Activated CD4-positive, alpha-beta memory T cell treated with anti-CD3 and anti-CD28 coated beads for 36 hours (primary cell): ENCODE measurements at places on chromosomes 6 and 20. TPM values are rescaled to one million over a fixed set of nuclear protein-coding genes. Genes with fewer than 3 reads are reported as not detected.
A peak's percentile ranks its signal among the peaks of the same experiment; 100 is the strongest.

GRCh38 chr6:131643855-131644460, 6.9 kb downstream of the ENPP3 start:
- H3K27ac ChIP-seq: no peak overlapping the region
- DNase-seq: no peak
- no peak overlapping the region for H3K4me3 ChIP-seq
- H3K36me3 ChIP-seq: no peaks in the 10 kb centered on the region
- H3K4me1 ChIP-seq: peaks cover 1% of the 10 kb centered on the region

DNA sequence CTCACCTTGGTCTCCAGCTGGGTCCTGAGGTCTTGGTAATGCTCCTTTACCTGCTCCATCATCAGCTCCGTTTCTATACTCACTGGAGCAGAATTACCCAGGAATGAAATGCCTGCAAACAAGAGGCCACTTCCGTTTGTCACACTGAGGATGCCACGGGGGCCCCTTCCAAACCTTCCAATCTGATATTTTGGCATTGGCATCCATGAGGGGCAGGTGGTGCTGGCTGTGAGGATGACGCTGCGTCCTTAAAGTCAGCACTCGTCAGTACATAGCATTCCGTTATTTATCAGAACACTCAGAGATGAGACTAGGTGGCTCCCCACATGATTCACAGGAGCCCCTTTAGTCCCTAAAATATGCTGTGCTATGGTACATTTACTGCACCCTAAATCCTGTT, 72.7 kb downstream of the GINS1 start:
- no peak overlapping the region for H3K27ac ChIP-seq
- DNase-seq: no peak
- no peaks in the 10 kb centered on the region for H3K36me3 ChIP-seq
- H3K27me3 ChIP-seq: no peaks in the 10 kb centered on the region

RIPOR2 gene
- total RNA-seq: 68.7 TPM

DNA sequence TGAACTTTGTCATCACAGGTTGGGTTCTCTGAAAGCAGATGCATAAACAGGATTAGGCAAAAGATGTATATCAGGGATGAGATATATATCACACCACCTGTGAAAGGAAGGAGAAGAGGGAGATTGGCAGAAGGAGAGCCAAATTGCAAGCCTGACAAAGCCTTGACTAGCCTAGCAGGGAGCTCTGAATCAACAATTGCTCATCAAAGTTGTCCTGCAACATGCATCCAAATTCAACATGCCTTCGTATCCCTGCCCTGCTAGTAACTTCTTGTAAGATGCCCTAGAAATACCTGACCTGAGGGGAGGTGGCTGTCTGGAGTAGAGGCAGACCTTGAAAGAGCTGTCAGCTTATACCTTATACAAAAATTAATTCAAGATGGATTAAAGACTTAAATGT, 207.1 kb upstream of the HTR1E start:
- H3K27ac ChIP-seq: no peak overlapping the region
- H3K4me3 ChIP-seq: no peak overlapping the region
- no peaks in the 10 kb centered on the region for H3K36me3 ChIP-seq
- H3K4me1 ChIP-seq: no peaks in the 10 kb centered on the region
- H3K27me3 ChIP-seq: no peaks in the 10 kb centered on the region

GRCh38 chr6:3627501-3627900, 124.0 kb downstream of the PXDC1 start:
- H3K36me3 ChIP-seq: no peaks in the 10 kb centered on the region
- H3K27ac ChIP-seq: no peak overlapping the region
- DNase-seq: no peak
- peaks cover 37% of the 10 kb centered on the region for H3K27me3 ChIP-seq

CITED2 gene
- 50.1 TPM for total RNA-seq

DNA sequence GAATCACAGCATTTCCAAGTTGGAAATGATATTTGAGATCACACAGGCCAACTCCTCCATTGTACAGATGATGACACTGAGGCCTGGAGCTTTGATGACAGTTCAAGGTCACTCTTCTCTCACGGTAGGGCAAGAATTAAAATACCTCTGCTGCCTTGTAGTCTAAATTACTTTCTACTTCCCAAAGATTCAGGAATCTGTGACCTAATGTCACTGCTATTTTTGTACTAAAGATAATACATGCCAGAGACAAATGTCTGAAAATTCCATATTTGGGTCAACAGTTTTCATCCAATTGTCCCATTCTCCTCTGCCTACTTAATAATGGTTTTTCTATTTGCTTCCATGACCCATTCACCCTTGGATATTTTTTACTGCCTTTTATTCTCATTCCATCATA, 160.0 kb downstream of the SOD2 start:
- no peak for DNase-seq
- no peak overlapping the region for H3K27ac ChIP-seq
- peaks cover 11% of the 10 kb centered on the region for H3K27me3 ChIP-seq

- H3K27ac ChIP-seq: peak overlapping the region; percentile 96
- no peaks in the 10 kb centered on the region for H3K27me3 ChIP-seq
- peak overlapping the region; percentile 39 for H3K4me3 ChIP-seq
- DNase-seq: peak; percentile 84
- peaks cover 4% of the 10 kb centered on the region for H3K36me3 ChIP-seq
- peaks cover 77% of the 10 kb centered on the region for H3K4me1 ChIP-seq
Observed at GRCh38 chr6:2862712-2863181, 21.1 kb upstream of the SERPINB1 start.

ANKRD66 gene
- total RNA-seq: not detected

DNA sequence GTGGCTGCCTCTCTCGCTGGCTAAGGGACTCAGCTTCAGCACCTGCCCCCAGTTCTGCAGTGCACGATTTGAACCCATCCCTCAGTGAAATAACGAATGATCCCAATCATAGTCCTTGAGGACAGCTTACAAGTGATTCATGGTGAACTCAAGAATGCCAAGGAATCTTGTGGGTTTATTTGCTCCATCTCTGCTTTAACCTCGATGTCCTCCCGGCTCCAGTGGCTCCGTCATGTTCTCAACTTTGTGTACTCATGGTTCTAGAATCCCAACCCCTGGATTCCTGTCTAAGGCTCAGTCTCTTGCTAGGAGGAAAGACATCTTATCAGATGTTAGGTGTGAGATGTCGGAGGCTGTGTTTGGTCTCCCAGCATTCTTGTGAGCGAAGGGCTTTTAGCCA, 29.0 kb upstream of the GTSF1L start:
- no peak overlapping the region for H3K27ac ChIP-seq
- H3K27me3 ChIP-seq: peaks cover 12% of the 10 kb centered on the region
- H3K36me3 ChIP-seq: peaks cover 5% of the 10 kb centered on the region
- H3K4me1 ChIP-seq: peaks cover 31% of the 10 kb centered on the region
- DNase-seq: no peak
- no peak overlapping the region for H3K4me3 ChIP-seq

- H3K36me3 ChIP-seq: peaks cover 9% of the 10 kb centered on the region
- H3K4me3 ChIP-seq: peak overlapping the region; percentile 11
- H3K27me3 ChIP-seq: no peaks in the 10 kb centered on the region
Observed at GRCh38 chr6:24990944-24991809, 55.4 kb upstream of the RIPOR2 start.

- no peak overlapping the region for H3K27ac ChIP-seq
- no peak overlapping the region for H3K4me3 ChIP-seq
- H3K36me3 ChIP-seq: no peaks in the 10 kb centered on the region
Observed at GRCh38 chr20:14481863-14482262, 144.5 kb upstream of the FLRT3 start.

DNA sequence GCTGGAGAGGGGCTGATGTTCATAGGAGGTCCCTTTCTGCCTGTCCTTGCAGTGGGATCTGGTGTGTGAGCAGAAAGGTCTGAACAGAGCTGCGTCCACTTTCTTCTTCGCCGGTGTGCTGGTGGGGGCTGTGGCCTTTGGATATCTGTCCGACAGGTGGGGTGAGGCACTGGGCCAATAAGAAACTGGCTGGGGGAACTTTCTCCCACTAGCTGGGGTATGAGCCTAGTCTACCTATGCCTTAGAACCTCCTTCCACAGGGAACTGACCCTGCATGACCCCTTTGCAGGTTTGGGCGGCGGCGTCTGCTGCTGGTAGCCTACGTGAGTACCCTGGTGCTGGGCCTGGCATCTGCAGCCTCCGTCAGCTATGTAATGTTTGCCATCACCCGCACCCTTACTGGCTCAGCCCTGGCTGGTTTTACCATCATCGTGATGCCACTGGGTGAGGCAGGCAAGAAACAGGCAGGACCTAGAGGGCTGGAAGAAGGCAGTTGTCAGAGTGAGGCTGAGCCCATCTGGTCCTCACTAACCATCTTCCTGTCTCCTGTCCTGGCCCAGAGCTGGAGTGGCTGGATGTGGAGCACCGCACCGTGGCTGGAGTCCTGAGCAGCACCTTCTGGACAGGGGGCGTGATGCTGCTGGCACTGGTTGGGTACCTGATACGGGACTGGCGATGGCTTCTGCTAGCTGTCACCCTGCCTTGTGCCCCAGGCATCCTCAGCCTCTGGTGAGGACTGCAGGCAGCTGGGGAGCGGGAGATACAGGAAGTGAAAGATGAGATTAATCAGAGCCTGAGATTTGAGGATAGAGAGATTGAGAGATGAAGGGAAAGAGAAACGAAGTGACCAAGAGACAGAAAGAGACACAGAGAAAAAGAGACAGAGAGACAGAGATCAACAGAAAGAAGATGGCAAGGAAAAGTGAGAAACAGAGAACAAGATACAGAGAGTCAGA, 1.6 kb downstream of the SLC22A7 start:
- no peak overlapping the region for H3K27ac ChIP-seq
- peaks cover 2% of the 10 kb centered on the region for H3K27me3 ChIP-seq
- H3K36me3 ChIP-seq: no peaks in the 10 kb centered on the region
- no peaks in the 10 kb centered on the region for H3K4me1 ChIP-seq
- H3K4me3 ChIP-seq: no peak overlapping the region
- no peak for DNase-seq

GRCh38 chr6:27812078-27812804, 100.0 kb downstream of the OR2B2 start:
- H3K4me3 ChIP-seq: no peak overlapping the region
- H3K27ac ChIP-seq: peak overlapping the region; percentile 62
- H3K4me1 ChIP-seq: peaks cover 53% of the 10 kb centered on the region
- peaks cover 27% of the 10 kb centered on the region for H3K36me3 ChIP-seq
- no peak for DNase-seq

GRCh38 chr6:39790772-39791171, 1.4 kb upstream of the DAAM2 start:
- H3K27me3 ChIP-seq: peaks cover 40% of the 10 kb centered on the region
- H3K4me3 ChIP-seq: no peak overlapping the region
- no peaks in the 10 kb centered on the region for H3K4me1 ChIP-seq
- H3K36me3 ChIP-seq: no peaks in the 10 kb centered on the region

ERGIC3 gene
- total RNA-seq: 120 TPM

HTR1E gene
- total RNA-seq: not detected

DNA sequence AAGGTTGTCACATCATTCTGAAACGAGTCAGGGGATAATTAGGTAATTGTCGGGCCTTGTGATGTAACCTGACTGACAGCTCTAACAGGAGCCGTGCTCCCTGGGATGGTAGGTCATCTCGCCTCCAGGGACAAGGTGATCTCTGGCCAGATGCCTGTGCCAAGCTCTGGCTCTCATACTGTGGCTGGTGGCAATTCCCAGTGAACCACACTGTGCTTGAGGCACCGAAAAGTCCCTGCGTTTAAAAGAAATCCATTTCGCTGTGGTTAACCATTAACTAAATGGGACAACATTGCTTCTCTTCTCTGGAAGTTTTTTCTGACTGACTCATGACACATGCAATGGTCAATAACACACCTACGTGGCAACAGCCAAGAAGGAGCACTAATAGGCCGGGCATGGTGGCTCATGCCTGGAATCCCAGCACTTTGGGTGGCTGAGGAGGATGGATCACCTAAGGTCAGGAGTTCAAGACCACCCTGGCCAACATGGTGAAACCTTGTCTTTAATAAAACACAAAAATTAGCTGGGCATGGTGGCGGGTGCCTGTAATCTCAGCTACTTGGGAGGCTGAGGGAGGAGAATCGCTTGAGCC, 669.2 kb downstream of the PRKN start:
- no peak overlapping the region for H3K4me3 ChIP-seq
- DNase-seq: no peak
- H3K27ac ChIP-seq: no peak overlapping the region
- H3K4me1 ChIP-seq: no peaks in the 10 kb centered on the region
- no peaks in the 10 kb centered on the region for H3K27me3 ChIP-seq
- H3K36me3 ChIP-seq: no peaks in the 10 kb centered on the region

GRCh38 chr20:34190679-34191090, 50.5 kb upstream of the ASIP start:
- no peak overlapping the region for H3K4me3 ChIP-seq
- H3K4me1 ChIP-seq: peaks cover 8% of the 10 kb centered on the region
- no peaks in the 10 kb centered on the region for H3K36me3 ChIP-seq
- peak; percentile 60 for DNase-seq

DNA sequence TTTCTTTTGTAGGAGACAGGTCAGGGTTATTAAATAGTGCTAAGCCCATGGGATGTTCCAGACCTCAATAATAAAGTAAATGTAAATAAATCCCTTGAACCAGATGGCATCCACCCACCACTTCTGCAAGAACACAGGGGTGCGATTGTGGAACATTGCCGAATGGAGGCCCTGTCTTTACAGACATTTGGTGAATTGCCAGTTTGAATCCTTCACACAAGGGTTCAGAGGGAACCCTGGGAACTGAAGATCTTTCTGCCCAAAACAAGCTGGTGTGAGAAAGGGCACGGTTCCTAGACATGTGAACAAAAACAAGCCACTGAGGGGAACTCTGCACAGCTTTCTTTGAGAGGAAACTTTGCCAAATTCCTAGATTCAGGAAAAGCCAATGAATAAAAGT, 30.2 kb upstream of the RNF8 start:
- peaks cover 11% of the 10 kb centered on the region for H3K36me3 ChIP-seq
- no peak overlapping the region for H3K27ac ChIP-seq
- peaks cover 22% of the 10 kb centered on the region for H3K4me1 ChIP-seq

DNA sequence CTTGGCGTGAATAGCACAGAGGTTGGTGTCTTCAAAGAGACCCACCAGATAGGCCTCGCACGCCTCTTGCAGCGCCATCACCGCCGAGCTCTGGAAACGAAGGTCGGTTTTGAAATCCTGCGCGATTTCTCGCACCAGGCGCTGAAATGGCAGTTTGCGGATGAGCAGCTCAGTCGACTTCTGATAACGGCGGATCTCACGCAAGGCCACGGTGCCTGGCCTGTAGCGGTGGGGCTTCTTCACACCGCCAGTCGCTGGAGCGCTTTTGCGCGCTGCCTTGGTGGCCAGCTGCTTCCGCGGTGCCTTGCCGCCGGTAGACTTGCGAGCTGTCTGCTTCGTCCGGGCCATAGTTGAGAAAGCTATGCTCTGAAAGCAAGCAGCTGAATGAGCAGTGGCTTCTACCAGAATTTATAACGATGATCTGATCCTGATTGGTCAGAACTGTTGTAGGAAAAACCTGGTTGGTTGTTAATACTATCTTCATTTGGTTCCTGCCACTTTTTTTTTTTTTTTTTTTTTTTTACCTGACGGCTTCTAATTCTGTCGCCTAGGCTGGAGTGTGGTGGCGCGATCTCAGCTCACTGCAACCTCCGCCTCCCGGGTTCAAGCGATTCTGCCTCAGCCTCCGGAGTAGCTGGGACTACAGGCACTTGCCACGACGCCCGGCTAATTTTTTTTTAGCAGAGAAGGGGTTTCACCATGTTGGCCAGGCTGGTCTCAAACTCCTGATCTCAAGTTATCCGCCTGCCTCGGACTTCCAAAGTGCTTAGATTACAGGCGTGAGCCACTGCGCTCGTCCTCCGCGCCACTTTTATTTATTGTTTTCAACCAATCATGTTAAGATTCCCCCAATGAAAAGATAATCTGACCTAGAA, 21.5 kb downstream of the OR2B2 start:
- H3K27me3 ChIP-seq: peaks cover 7% of the 10 kb centered on the region
- H3K36me3 ChIP-seq: peaks cover 10% of the 10 kb centered on the region
- peaks cover 32% of the 10 kb centered on the region for H3K4me1 ChIP-seq
- DNase-seq: peak; percentile 88

BHLHE23 gene
- total RNA-seq: not detected
